Activated CD4-positive, alpha-beta T cell treated with anti-CD3 and anti-CD28 coated beads for 36 hours (primary cell): ENCODE measurements at places on chromosomes 2 and 18. TPM values are rescaled to one million over a fixed set of nuclear protein-coding genes. Genes with fewer than 3 reads are reported as not detected.

The DPYSL5 gene
- 0.09 TPM for total RNA-seq

The CHCHD5 gene
- total RNA-seq: 34.4 TPM

DNA sequence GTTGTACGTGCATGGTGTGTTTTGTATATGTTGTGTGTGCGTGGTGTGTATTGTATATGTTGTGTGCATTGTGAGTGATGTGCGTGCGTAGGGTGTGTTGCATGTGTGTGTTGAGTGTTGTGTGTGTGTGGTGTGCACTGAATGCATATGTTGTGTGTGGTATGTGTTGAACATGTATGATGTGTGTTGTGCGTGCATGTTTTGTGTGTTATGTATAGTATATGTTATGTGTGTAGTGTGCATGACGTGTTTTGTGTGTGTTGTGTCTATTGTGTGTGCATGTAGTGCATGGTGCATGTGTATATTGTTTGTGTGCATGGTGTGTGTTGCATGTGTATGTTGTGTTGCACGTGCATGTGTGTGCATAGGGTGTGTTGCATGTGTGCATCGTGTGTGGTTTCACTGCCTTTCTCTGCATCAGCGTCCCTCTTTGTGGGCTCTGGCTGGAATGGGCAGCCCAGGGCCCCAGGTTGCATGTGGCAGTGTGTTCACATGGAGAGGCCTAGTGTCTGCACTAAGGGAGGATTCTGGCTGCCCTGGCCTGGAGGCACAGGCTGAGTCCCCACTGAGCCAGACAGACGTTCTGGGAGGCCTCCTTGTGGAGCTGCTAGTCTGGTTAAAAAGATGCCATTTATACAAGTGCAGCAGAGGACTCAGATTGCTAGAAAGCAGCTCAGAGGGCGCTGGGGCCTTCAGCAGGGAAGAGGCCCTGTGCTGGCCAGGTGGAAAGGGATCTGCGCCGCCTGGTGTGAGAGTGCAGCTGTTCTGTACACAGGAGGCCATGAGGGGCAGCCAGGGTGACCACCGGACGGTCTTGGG, 107.2 kb downstream of the FAM168B start:
- DNase-seq: no peak
- no peak overlapping the region for H3K4me3 ChIP-seq
- no peaks in the 10 kb centered on the region for H3K36me3 ChIP-seq
- no peaks in the 10 kb centered on the region for H3K27me3 ChIP-seq
- H3K27ac ChIP-seq: no peak overlapping the region
- no peaks in the 10 kb centered on the region for H3K4me1 ChIP-seq

DNA sequence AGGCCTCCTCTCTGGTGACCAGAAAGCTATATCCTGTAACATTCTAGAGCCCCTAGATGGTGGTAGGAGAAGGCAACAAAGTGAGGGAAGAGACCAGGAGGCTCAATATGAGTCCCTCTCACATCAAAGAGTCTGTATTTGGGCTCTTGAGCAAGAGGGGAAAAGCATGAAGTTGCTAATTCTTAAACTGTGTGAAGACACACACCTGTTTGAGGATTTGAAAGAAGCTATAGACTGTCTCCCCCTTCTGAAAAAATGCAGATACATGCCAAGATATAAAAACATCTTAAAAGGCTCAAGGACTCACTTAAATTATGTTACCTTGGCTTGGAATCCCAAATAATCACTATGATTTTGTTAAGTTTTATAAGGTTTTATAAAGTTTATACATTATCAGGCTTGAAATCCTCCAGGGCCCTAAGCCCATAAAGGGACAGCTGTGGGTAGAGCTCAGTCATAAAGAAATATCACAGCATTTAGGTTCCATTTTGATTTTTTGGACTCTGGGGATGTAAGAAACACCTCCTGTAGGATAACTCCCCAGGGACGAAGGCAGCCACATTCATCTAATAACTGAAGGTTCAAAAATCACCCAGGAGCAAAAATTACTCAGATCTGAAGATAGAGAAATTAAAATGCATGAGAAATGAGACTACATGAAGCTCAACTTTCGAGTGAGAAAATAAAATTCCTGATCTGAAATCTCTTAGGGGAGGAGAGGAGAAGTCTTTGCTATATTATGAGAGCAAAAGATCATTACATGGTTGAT, 136.1 kb upstream of the LGALSL start:
- H3K4me1 ChIP-seq: peaks cover 6% of the 10 kb centered on the region
- no peak overlapping the region for H3K27ac ChIP-seq
- H3K4me3 ChIP-seq: no peak overlapping the region
- DNase-seq: no peak
- H3K27me3 ChIP-seq: no peaks in the 10 kb centered on the region

- no peaks in the 10 kb centered on the region for H3K36me3 ChIP-seq
- H3K27me3 ChIP-seq: no peaks in the 10 kb centered on the region
- no peak overlapping the region for H3K4me3 ChIP-seq
- no peak for DNase-seq
These were observed 43.2 kb downstream of the FOSL2 start for GRCh38 chr2:28435814-28436351.

The MYO5B gene
- 0.23 TPM for total RNA-seq

The PAIP2B gene
- total RNA-seq: 2.3 TPM

DNA sequence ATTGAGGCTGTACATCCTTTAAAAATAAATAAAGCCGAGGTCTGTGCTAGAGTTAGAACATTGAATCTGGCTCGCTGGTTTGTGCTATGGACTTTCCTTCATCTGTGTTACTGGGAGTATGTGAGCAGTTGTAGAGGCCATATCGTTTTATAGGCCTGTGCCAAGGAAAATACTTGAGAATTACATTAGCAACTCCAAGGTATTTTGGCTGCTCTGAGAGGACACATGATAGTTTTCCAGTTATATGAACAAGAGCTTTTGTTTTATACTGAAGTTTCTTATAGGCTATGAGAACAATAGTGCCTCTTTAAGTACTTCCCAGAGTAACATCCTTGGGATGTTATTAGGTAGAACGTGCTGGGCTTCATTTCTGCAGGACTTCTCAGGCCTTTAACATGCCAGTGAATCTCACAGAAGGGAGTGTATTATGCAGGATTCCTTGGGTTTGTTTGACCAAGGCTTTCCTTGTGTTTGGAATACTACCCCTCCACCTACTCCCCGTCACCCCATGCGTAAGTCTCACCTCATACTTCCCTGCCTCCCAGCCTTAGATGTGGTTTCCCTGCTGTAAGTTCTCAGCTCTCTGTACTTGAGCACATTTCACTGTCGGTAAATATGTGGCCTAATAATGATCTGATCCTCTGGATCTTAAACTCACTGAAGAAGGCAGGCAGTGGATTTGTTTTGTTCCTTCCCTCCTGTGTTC, 21.0 kb downstream of the TCF7L1 start:
- no peak overlapping the region for H3K27ac ChIP-seq
- H3K4me3 ChIP-seq: no peak overlapping the region
- no peaks in the 10 kb centered on the region for H3K36me3 ChIP-seq
- DNase-seq: no peak
- H3K27me3 ChIP-seq: no peaks in the 10 kb centered on the region

The DSG2 gene
- total RNA-seq: 1.1 TPM

GRCh38 chr2:30641765-30642345, 165.4 kb downstream of the CAPN13 start:
- no peaks in the 10 kb centered on the region for H3K4me1 ChIP-seq
- no peak overlapping the region for H3K4me3 ChIP-seq
- no peak for DNase-seq
- no peaks in the 10 kb centered on the region for H3K27me3 ChIP-seq
- H3K27ac ChIP-seq: no peak overlapping the region

The ACKR3 gene
- 2.4 TPM for total RNA-seq

The EVX2 gene
- not detected for total RNA-seq

The IL1RL2 gene
- total RNA-seq: 1.7 TPM

- H3K4me1 ChIP-seq: peaks cover 31% of the 10 kb centered on the region
- H3K4me3 ChIP-seq: no peak overlapping the region
- DNase-seq: no peak
These were observed 14.4 kb upstream of the TMEM131 start for GRCh38 chr2:98009887-98010760.

The MALL gene
- total RNA-seq: 1.6 TPM

- H3K27me3 ChIP-seq: peaks cover 49% of the 10 kb centered on the region
- no peak overlapping the region for H3K27ac ChIP-seq
- DNase-seq: no peak
- H3K4me1 ChIP-seq: peaks cover 9% of the 10 kb centered on the region
These were observed 879 bp downstream of the TMEM178A start for GRCh38 chr2:39666491-39667101.

DNA sequence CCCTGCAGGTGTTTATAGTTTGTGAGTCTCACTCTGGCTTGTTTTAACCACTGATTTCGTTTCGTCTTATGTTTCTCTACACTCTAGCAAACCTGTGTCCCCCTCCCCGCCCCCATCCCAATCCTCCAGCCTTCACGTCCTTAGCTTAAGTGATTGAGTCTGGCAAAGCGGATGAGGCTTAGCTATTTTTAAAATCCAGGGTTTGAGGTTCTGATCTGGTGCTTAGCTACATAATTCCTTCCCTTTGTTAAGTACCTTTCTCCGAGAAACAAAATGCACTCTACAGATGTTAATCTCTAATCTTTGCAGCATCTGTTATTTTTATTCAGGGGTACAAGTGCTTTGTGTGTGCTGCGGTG, 7.8 kb downstream of the AGAP1 start:
- H3K4me1 ChIP-seq: peaks cover 11% of the 10 kb centered on the region
- H3K27ac ChIP-seq: no peak overlapping the region
- no peak for DNase-seq
- H3K36me3 ChIP-seq: no peaks in the 10 kb centered on the region
- H3K27me3 ChIP-seq: peaks cover 42% of the 10 kb centered on the region
- no peak overlapping the region for H3K4me3 ChIP-seq

- no peaks in the 10 kb centered on the region for H3K27me3 ChIP-seq
- no peaks in the 10 kb centered on the region for H3K36me3 ChIP-seq
- no peak for DNase-seq
- H3K4me1 ChIP-seq: no peaks in the 10 kb centered on the region
- H3K27ac ChIP-seq: no peak overlapping the region
- H3K4me3 ChIP-seq: no peak overlapping the region
These were observed 61.6 kb upstream of the REG3G start for GRCh38 chr2:78963881-78964280.

- H3K4me1 ChIP-seq: peaks cover 69% of the 10 kb centered on the region
- H3K36me3 ChIP-seq: no peaks in the 10 kb centered on the region
- peak overlapping the region; percentile 81 for H3K27ac ChIP-seq
- no peak for DNase-seq
These were observed 45.6 kb upstream of the LPIN2 start for GRCh38 chr18:3058328-3059191.

The LINC00305 gene
- not detected for total RNA-seq

GRCh38 chr18:40159141-40160017, 1795.7 kb upstream of the PIK3C3 start:
- H3K4me1 ChIP-seq: no peaks in the 10 kb centered on the region
- no peak overlapping the region for H3K4me3 ChIP-seq
- no peak for DNase-seq
- no peak overlapping the region for H3K27ac ChIP-seq
- H3K27me3 ChIP-seq: no peaks in the 10 kb centered on the region

DNA sequence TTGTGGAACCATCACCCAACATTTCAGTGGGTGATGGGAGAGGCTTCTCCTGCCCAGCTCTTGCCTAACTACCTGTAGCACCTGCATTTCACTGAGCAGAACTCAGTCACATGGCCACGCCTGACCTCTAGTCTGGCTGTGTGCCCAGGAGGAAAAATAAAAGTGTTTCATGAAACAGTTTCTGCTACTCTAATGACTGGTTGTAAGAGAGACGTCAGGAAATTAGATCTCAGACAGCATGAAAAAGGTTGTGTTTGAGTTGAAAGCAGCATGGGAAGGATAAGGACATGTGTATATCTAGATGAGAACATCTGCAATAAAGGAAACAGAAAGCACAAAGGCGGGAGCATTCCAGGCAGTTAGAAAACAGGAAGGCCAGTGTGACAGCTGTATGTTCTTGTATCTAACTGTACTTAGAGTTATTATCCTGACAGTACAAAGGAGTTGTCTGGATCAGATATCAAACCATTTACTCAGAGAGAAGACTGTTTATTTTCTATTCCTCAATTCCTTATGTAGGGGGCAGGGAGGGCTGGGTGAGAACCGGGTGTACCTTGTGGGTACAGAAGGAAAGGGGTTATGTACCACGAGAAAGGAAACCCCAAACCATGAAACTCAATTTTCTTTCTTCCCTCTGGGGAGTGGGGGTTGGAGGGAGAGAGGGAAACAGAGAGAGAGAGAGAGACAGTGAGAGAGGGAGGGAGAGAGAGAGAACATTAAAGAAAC, 307.4 kb upstream of the VWC2L start:
- H3K36me3 ChIP-seq: no peaks in the 10 kb centered on the region
- no peak overlapping the region for H3K4me3 ChIP-seq
- no peaks in the 10 kb centered on the region for H3K4me1 ChIP-seq
- no peaks in the 10 kb centered on the region for H3K27me3 ChIP-seq

- H3K27me3 ChIP-seq: no peaks in the 10 kb centered on the region
- H3K4me1 ChIP-seq: peaks cover 58% of the 10 kb centered on the region
- peak overlapping the region; percentile 95 for H3K27ac ChIP-seq
- H3K36me3 ChIP-seq: peaks cover 41% of the 10 kb centered on the region
- DNase-seq: peak; percentile 97
These were observed 27.0 kb downstream of the DNMT3A start for GRCh38 chr2:25314514-25315315.

DNA sequence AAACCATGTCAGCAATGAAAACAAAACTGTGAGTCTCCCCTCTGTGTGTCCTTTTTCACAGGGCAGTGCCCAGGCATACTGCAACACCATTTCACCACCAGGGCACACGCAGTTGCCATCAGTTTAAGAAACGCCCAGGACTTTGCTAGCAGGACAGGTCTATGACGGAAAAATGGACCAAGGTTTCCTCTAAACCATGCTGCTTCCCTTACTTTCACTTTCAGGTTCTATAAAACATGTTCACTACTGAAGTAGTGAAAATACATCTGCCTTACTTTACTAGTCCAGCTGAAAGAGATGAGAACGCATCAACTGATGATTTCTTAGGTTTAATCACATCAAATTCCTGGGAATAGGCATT, 110.5 kb downstream of the TCF4 start:
- peaks cover 15% of the 10 kb centered on the region for H3K4me1 ChIP-seq
- H3K4me3 ChIP-seq: peak overlapping the region; percentile 68
- no peaks in the 10 kb centered on the region for H3K27me3 ChIP-seq
- peak; percentile 25 for DNase-seq

GRCh38 chr2:218962859-218963492, 3.5 kb downstream of the CDK5R2 start:
- H3K36me3 ChIP-seq: no peaks in the 10 kb centered on the region
- no peak overlapping the region for H3K27ac ChIP-seq
- no peak overlapping the region for H3K4me3 ChIP-seq
- H3K27me3 ChIP-seq: peaks cover 62% of the 10 kb centered on the region
- H3K4me1 ChIP-seq: peaks cover 11% of the 10 kb centered on the region

DNA sequence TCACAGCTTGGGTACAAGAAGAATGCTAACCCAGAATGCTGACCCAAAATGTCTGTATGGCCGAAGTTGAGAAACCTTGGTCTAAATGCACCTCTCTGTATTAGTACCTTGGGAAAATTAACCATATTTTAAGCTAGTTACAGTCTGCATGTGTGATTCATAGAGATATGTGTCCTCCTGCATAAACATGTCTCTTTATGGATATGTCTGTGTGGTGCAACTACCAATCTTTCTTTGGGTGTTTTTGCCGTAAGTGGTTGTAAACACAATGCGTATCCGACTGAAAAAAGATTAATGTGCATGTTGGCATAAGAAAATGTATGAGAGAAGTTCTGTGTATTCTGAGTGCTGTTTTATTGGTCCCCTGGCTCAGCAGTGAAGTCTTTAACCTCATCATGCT, 54.2 kb upstream of the GAREM2 start:
- H3K4me1 ChIP-seq: peaks cover 3% of the 10 kb centered on the region
- H3K36me3 ChIP-seq: peaks cover 13% of the 10 kb centered on the region
- DNase-seq: no peak
- H3K27ac ChIP-seq: no peak overlapping the region
- H3K27me3 ChIP-seq: no peaks in the 10 kb centered on the region
- no peak overlapping the region for H3K4me3 ChIP-seq

GRCh38 chr2:144383571-144384100, 136.3 kb downstream of the ZEB2 start:
- no peak overlapping the region for H3K27ac ChIP-seq
- no peak overlapping the region for H3K4me3 ChIP-seq
- peaks cover 32% of the 10 kb centered on the region for H3K4me1 ChIP-seq
- H3K36me3 ChIP-seq: no peaks in the 10 kb centered on the region
- no peak for DNase-seq
